ENCODE measurements at places on chromosomes 11 and 22. TPM values are rescaled to one million over a fixed set of nuclear protein-coding genes. Genes with fewer than 3 reads are reported as not detected.

HTATIP2 gene
- total RNA-seq = 75.0 TPM

TTC12 gene
- total RNA-seq = 17.4 TPM

BTBD10 gene
- total RNA-seq = 19.8 TPM

RTN4RL2 gene
- 0.97 TPM for total RNA-seq

LRRC55 gene
- total RNA-seq = not detected

TOM1 gene
- 40.4 TPM for total RNA-seq

PARVG gene
- 81.5 TPM for total RNA-seq

JHY gene
- 5.5 TPM for total RNA-seq

ANO3 gene
- total RNA-seq = not detected

GRCh38 chr11:36230779-36231699, 58.2 kb downstream of the COMMD9 start:
- H3K36me3 ChIP-seq = no peaks in the 10 kb centered on the region
- H3K4me3 ChIP-seq = no peak overlapping the region
- no peaks in the 10 kb centered on the region for H3K4me1 ChIP-seq
- no peak overlapping the region for H3K27ac ChIP-seq
- H3K27me3 ChIP-seq = no peaks in the 10 kb centered on the region

DNA sequence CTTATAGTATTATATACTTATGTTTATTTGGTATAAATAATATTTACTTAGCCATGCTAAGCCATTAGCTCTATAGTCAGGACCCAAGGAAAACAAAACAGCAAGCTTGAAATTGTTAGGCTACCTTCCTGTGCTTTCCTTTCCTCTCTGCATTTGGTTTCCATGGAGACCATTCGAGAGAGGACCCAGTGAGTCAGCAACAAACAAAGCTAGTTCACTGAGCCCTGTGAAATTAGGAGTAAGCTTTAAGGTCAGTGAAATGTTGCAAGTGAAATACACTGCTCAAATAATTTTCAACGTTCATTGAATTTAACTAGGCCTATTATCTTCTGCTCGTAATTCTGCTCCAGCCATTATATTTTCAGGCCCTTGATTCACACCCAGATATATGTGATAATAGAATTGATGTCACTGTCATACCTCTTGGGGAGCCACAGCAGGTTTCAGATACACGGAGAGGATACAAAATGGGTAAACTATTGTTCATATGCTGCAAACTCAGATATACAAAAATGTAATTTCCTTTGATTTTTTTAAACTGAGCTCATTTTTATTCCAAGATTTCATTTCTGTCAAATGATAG, 9.1 kb upstream of the OR10D3 start:
- H3K36me3 ChIP-seq = no peaks in the 10 kb centered on the region
- H3K4me3 ChIP-seq = no peak overlapping the region
- no peaks in the 10 kb centered on the region for H3K4me1 ChIP-seq
- H3K27ac ChIP-seq = no peak overlapping the region

DNA sequence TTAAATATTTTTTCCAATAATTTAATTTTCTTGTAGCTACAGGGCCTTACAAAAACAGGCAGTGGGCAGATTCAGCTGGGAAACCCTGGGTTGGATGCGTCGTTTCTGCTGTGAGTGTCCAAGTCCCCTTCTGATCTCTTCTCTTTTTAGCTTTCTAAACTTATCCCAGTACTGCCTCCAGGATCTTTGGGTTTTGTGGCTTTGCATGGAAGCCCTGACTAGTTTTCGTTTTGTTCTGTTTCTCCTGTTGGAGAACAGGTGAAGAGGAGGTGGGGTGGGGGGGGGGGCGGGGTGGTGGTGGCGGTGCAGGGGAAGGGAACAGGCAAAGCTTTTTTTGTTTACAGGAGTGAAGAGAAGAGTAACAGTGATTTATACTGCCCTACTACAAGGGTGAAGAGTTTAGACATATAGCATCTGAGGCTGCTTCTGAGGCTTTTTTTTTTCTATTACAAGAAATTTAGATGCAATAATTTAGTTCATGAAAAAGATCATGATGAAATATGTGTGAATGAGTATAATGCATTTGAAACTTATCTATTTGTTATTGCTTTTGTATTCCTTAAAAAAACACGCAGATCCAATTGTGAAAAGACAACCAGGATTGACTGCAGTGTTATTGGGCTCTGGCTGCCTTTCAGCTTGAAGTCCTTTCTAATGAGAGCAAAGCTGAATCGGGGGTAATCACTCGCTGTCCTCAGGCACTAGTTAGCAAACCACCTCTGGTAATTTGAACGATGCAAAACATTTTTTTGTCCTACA, 142.9 kb downstream of the NCAM1 start:
- H3K4me1 ChIP-seq = no peaks in the 10 kb centered on the region
- no peaks in the 10 kb centered on the region for H3K36me3 ChIP-seq
- DNase-seq = no peak
- H3K4me3 ChIP-seq = no peak overlapping the region

DNA sequence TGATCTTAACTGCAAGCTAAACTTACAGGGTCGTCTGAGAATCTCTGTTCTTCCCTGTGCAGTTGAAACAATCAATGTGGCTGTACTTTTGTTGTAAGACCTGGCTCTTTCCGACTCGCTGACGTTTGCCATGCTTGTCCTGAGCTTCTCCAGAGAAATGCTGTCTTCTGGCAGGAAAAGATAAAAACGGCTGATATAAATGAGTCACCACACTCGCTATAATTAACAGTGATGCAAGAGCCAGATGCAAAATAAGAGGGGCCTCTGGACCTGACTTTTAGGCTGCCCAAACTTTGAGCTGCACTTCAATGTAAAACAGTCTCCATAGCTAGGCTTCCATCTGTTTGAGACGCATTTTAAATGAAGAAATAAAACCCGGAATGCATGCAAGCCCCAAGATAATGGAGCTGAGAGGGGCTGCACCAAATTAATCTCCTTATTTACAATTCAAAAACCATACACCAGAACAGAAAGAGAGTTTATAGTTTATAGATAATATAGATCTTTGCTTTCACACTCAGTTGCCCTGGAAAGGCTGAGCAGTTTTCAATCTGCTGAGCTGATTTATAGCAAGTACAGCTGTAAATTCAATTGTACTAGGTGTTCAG, 48.5 kb downstream of the WT1 start:
- no peaks in the 10 kb centered on the region for H3K36me3 ChIP-seq
- no peak overlapping the region for H3K4me3 ChIP-seq
- no peaks in the 10 kb centered on the region for H3K4me1 ChIP-seq
- no peak for DNase-seq
- no peak overlapping the region for H3K27ac ChIP-seq

DNA sequence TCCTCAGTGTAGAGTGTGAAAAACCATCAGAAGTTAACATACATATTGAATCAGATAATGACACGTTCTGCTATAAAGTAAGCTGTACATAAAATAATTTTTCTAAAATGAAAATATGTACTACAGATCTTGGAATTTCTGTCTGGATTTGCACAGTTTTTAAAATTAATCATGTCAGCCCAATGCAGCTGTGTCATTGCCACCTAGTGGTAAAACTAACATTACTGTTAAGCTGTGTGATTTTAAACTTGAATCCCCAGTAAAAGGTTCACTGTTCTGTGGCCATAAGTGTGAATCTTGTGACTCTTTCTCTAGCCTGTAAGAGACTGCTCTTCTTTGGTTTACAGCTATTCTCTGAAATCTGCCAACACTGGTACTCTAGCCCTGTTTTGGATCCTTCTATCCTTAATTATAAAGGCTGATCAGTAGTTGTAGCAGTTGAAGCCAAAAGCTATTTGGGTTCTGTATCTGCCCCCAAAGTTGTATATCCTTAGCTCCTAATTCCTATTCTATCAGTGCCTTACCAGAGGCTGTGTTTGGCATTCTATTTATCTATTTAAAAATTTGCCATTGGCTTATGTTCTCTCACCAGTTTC, 4.0 kb downstream of the JRKL start:
- no peak overlapping the region for H3K27ac ChIP-seq
- DNase-seq = no peak
- H3K4me1 ChIP-seq = peaks cover 45% of the 10 kb centered on the region
- peaks cover 2% of the 10 kb centered on the region for H3K36me3 ChIP-seq

DNA sequence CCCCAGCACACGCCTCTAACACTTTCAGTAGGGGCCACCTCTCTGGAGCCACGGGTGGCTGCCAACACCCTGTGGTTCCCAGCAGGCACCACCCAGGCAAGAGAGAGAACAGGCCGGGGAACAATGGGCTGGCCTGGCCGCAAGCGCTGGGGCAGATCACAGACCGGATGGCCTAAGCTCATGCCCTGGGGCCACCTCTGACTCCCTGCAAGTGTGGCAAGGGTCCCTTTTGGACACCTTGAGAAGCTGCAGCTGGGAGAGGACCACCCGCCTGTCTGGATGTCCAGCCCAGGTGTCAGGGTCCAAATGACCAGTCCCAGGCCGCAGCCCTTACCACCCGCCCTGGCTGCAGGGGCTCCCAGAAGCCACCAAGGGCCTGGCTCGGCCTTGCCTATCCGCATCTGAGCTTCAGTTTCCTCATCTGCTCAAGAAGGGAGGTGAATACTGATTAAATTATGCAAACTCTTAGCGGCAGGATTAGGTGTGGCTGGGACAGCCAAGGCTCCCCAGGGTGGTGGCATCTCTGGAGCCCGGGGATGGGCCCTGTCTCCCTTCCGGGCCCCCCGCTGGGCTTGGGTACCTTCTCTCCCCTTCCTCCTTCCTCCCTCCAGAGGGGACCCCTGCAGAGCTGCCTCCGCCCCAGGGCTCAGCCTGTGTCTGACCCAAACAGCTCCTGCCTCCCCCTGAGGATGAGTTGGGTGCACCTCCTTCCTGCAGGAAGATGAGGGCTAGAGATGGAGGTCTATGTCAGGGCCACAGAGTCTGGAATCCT, 785 bp upstream of the SUSD2 start:
- no peak overlapping the region for H3K4me3 ChIP-seq
- no peaks in the 10 kb centered on the region for H3K36me3 ChIP-seq
- no peaks in the 10 kb centered on the region for H3K4me1 ChIP-seq
- no peak for DNase-seq

DNA sequence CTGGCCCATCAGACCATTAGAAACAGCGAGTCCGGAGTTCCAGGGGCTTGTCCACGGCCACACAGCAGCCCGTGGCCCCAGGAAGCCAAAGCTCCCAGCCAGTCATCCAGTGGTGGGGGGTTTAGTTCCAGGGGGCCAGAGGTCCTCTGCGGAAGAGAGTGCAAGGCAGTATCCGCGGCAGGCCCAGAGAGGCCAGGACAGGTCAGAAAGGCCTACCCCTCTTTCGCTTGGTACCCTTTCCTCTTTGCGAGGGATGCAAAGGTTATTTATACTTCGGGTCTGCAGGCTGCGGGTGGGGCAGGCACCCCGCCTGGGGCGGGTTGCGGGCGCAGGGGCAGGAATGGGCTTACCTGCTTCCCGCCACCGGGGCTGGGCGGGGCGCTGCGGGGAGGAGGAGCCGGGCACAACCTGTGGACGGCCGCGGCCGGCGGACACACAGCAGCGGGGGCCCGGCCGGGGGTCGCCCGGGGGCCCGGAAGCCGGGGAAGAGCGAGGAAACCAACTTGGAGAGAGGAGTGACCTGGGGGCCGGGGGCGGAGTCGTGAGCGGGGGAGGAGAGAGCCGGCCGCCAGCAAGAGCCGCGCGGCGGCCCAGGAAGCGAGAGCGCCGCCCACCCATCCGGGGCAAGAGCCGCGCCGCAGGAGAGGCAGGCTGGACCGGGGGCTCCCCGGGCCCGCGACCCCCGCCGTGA, at the start of gene SH3BP1:
Gene SH3BP1 (plus strand): TSS at position 600 of the 691 bp plus-strand sequence. CDS start 119 bp downstream, outside the sequence.
- peak within 1 kb of the TSS; percentile 94 for H3K27ac ChIP-seq
- H3K27me3 ChIP-seq = no peaks in the 10 kb centered on the region
- peak within 1 kb of the TSS; percentile 95 for H3K4me3 ChIP-seq
- DNase-seq = peak; percentile 75
- peaks cover 60% of the 10 kb centered on the region for H3K4me1 ChIP-seq

GRCh38 chr11:120834686-120835210, 189.2 kb upstream of the TBCEL start:
- H3K27ac ChIP-seq = no peak overlapping the region
- DNase-seq = no peak
- peaks cover 27% of the 10 kb centered on the region for H3K27me3 ChIP-seq
- H3K36me3 ChIP-seq = no peaks in the 10 kb centered on the region
- no peak overlapping the region for H3K4me3 ChIP-seq
- H3K4me1 ChIP-seq = peaks cover 21% of the 10 kb centered on the region

DNA sequence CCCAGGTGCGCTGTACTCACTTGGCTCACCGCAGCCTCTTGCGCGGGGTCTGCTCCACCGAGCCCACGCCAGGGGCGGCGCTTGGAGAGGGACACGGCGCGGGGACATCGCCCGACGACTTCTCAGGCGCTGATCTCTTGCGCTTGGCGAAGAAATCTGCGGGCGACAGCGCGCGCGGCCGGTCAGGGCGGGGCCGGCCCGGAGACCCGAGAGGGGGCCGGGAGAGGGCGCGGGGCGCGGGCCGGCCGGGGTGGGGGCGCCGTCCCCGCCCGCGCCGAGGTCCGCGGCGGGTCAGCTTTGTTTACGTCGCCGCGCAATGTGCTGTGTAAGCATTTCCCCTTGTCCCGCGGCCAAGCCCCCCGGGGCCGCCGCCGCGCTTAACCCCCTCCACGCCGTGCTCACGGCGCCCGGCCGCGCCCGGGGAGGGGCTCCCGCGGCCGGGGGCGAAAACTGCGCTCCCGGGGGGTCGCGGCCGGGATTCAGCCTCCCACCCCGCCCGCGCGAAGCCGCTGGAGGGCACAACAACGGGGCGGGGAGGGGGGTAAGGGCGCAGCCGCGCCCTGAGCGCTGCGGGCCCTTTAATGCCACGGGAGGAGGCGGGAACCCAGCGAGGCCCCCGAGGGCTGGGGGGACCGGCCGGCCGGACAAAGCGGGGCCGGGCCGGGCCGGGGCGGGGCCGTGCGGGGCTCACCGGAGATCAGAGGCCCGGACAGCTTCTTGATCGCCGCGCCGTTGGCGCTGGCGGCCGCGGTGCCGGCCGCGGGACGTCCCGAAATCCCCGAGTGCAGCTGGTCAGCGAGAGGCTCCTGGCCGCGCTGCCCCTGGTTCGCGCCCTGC, 1.4 kb downstream of the CDKN1C start:
- no peak overlapping the region for H3K4me3 ChIP-seq
- H3K36me3 ChIP-seq = peaks cover 2% of the 10 kb centered on the region
- H3K27me3 ChIP-seq = peaks cover 14% of the 10 kb centered on the region
- peaks cover 8% of the 10 kb centered on the region for H3K4me1 ChIP-seq

GRCh38 chr11:94574193-94574961, 7.2 kb downstream of the PIWIL4 start:
- no peak overlapping the region for H3K4me3 ChIP-seq
- no peaks in the 10 kb centered on the region for H3K27me3 ChIP-seq
- no peaks in the 10 kb centered on the region for H3K36me3 ChIP-seq

DNA sequence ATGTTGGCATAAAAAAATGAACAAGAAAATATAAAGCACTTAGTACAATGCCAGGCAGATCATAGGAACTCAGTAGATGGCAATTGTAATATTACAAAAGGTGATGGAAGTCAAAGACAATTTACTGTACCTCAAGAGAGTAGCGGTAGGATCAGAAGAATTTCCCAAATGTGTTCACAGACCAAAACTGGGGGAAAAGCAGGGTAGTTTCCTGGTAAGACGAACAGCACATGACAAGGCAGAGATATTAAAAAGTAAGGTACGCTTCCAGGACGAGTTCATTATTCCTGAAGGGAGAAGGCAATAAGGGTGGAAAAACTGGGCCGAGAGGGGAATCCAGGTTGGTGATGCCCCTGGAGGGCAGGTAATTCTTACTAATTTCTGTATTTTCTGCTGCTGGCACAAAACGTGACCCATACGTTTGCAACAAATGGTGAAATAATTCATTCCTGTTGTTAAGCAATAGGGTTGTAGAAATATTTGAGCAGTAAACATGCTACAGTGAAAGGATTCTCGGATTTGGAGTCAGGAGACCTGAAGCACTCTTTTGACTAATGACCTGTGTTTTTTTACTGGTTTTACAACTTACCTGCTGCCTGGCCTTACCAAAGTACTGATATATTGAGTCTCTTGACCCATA, 786 bp upstream of the ANKRD42 start:
- H3K4me1 ChIP-seq = peaks cover 43% of the 10 kb centered on the region
- peak overlapping the region; percentile 98 for H3K4me3 ChIP-seq
- H3K27ac ChIP-seq = peak overlapping the region; percentile 90
- peaks cover 25% of the 10 kb centered on the region for H3K36me3 ChIP-seq

Measured in activated T-cell treated with anti-CD3 and anti-CD28 coated beads, Interleukin-2, amount 50 U/mL, for 72 hours (primary cell).